ENCODE measurements at places on chromosomes 12 and 14.

DNA sequence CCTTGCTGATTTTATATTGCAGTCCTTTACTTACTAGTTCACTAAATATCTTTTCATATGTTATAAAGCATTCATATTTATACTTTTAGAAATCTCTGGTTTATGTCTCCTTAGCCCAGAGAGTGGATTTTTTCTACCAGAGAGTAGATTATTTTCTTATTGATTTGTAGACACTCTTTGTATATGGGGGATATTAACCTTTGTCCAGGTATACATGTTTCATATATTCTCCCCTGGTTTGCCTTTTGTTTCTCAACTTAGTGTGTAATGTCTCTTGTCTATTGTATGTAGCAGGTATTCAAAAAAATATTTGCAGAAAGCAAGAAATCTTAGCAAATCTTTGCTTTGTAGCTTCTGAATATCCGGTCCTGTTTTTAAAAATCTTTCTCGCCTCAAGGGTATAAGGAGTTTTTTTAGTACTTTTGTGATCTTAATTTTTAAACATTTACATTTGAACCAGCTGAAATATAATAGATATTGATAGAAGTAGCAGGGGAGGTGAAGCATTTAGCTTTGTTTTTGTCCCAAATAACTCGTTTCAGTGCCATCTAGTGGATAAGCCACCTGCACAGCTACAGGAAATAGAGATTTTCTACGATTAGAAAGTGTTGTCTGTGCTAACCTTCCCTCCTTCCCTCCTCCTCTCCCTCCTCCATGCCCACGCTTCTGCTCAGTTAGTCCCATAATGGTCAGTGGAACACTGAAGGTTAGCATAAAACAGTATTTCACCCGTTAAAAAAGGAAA lies 97.0 kb downstream of the PHETA1 start:
- DNase-seq: no peak

DNA sequence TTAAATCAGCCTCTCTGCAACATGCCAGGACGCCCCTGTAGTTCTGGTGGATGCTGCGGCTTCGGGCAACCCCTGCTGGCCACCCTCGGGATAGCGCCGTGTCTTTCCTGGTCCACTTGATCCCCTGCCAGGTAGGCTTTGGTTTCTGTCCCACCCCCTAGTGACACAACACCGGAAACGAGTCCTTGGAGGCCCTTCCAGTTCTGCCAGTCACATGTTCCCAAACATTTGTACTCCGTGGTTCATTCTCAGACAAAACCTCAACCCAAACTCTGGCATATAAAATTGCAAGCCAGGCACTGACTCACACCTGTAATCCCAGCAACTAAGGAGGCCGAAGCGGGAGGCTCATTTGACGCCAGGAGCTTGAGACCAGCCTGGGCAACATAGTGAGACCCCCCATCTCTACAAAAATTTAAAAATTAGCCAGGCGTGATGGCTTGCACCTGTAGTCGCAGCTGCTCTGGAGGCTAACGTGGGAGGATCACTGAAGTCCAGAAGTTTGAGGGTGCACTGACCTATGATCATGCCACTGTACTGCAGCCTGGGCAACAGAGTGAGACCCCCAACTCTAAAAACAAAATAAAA lies 37.0 kb downstream of the RASAL1 start:
- DNase-seq: peak; percentile 48

DNA sequence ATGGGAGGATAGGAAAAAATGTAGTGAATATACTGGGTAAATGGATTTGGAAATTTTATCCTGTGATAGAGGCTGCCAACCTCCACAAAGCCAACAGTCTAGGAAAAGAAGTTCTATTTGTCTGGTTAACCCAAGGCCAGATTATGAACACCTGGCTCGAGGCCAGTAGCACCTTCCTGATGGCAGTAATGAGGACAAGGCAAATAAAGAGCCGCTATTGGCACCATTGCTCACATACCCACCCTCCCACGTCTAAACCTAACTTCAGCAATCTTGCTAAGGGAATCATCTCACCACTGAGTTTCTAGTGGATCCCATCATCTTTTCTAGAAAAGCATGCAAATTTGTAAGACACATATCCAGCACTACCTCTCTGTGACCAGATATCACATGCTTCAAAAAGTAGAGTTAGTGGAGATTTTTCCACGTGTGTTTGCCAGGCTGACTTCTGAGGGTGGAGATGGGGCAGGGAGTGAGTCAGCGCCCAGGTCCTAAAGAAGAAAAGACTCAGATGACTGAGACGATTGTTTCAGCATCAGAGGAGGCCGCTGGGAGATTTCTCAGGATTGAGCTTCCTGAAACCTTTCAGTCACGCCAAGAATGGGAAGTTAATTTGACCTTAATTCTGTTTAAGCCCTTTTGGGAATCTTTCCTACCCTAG lies 362.9 kb downstream of the EMP1 start:
- DNase-seq: no peak

DNA sequence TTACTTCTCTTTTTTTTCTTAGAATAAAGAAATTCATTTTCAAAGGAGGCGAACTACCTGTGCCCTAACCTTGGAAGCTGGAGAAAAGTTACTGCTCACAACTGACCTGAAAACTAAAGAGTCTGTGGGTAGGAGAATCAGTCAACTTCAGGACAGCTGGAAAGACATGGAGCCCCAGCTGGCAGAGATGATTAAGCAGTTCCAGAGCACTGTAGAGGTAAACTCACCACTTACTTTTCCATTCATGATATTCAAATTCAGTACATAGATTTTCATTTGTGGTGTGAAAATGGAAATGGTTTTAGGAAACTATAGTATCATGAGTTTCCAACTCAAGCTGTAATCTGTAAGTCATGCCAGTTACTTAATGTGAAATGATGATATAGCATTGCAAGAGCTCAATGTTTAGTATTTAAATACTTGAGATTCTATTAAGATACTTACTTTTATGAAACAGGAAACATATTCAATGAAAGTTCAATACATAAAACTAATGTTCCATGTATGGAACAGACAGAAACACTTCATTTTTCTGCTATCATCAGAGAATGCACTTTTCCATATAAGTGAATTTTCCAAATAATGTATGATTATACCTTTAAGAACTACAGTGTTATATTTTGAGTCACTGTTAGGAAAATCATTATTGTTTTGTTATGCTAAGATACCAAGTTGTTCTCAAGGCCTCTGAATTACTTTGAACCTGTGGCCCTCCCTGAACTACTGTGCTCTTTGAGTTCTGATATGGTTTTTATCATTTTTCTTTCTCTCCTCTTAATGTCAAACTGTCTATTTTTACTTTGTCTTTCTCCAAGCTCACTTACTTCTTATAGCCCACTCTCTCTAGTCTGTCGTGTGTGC lies 119.0 kb downstream of the ESR2 start:
- no peak for DNase-seq

GRCh38 chr14:30798516-30798915 lies 75.8 kb upstream of the COCH start:
- no peak for DNase-seq

- no peak for DNase-seq
Measured at GRCh38 chr14:22487401-22487800, 101.6 kb downstream of the DAD1 start.

- no peak for DNase-seq
Measured at GRCh38 chr12:74337951-74338350, 199.7 kb upstream of the ATXN7L3B start.

Measured in stimulated activated CD8-positive, alpha-beta memory T cell treated with anti-CD3 and anti-CD28 coated beads, Interleukin-7, amount 100 ng/mL, for 1 hour (primary cell).